ENCODE measurements at places on chromosomes 5 and 9. TPM values are rescaled to one million over a fixed set of nuclear protein-coding genes. Genes with fewer than 3 reads are reported as not detected.

FGD3 gene
- not detected for total RNA-seq

TLX3 gene
- total RNA-seq = not detected

ECM2 gene
- 7.2 TPM for total RNA-seq

PCDHGC3 gene
- 55.5 TPM for total RNA-seq

IGFBPL1 gene
- total RNA-seq = not detected

OR1J4 gene
- not detected for total RNA-seq

GARIN3 gene
- not detected for total RNA-seq

PCDHGB1 gene
- 1.5 TPM for total RNA-seq

CCDC192 gene
- total RNA-seq = not detected

SELENOP gene
- total RNA-seq = 87.6 TPM

IRX1 gene
- total RNA-seq = 0.09 TPM

SWI5 gene
- 50.3 TPM for total RNA-seq

CDH18 gene
- total RNA-seq = 4.4 TPM

AFF4 gene
- 18.5 TPM for total RNA-seq

AFAP1L1 gene
- total RNA-seq = 1.9 TPM

IL17B gene
- not detected for total RNA-seq

GRIA1 gene
- total RNA-seq = 0.16 TPM

C5orf58 gene
- total RNA-seq = not detected

C9orf153 gene
- 0.32 TPM for total RNA-seq

SLC34A3 gene
- not detected for total RNA-seq

LCN15 gene
- not detected for total RNA-seq

ZNF483 gene
- 1.9 TPM for total RNA-seq

PCDHGB7 gene
- total RNA-seq = 5.2 TPM

ARSI gene
- 16.3 TPM for total RNA-seq

TPPP gene
- total RNA-seq = under 0.01 TPM

CDKN2B gene
- 10.4 TPM for total RNA-seq

WDR38 gene
- total RNA-seq = not detected

INSL6 gene
- not detected for total RNA-seq

TTC23L gene
- total RNA-seq = 0.52 TPM

SLIT3 gene
- total RNA-seq = 0.95 TPM

CCT5 gene
- total RNA-seq = 257 TPM

ADAMTSL2 gene
- total RNA-seq = under 0.01 TPM

LRRC19 gene
- total RNA-seq = not detected

PTGDS gene
- 6.0 TPM for total RNA-seq

PLAC8L1 gene
- total RNA-seq = not detected

IL3 gene
- total RNA-seq = not detected

C9 gene
- total RNA-seq = 0.16 TPM

TAF11L10 gene
- total RNA-seq = not detected

PCDHA1 gene
- under 0.01 TPM for total RNA-seq

SLC22A4 gene
- 4.4 TPM for total RNA-seq

ARHGEF39 gene
- total RNA-seq = 0.32 TPM

Measured in bronchial smooth muscle cell (primary cell).